ENCODE measurements at places on chromosomes 5 and 9.

DNA sequence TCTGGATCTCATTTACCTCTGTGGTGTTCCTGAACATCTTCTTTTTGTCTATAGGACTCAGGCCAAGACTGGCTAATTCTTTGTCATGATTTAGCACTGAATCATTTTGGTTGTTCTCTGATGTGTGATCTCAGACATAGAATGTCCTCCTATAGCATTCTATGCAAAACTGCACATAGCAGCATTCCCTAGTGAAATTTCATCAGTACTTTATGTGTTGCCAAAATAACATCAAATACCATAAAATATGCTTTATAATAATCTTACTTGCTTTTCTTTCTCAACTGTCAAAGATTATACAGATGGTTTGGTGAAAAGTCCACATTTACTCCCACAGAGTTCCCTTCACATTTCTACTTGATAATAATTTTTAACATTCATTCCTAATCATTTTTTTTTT, 115.7 kb upstream of the MPDZ start:
- DNase-seq = no peak

DNA sequence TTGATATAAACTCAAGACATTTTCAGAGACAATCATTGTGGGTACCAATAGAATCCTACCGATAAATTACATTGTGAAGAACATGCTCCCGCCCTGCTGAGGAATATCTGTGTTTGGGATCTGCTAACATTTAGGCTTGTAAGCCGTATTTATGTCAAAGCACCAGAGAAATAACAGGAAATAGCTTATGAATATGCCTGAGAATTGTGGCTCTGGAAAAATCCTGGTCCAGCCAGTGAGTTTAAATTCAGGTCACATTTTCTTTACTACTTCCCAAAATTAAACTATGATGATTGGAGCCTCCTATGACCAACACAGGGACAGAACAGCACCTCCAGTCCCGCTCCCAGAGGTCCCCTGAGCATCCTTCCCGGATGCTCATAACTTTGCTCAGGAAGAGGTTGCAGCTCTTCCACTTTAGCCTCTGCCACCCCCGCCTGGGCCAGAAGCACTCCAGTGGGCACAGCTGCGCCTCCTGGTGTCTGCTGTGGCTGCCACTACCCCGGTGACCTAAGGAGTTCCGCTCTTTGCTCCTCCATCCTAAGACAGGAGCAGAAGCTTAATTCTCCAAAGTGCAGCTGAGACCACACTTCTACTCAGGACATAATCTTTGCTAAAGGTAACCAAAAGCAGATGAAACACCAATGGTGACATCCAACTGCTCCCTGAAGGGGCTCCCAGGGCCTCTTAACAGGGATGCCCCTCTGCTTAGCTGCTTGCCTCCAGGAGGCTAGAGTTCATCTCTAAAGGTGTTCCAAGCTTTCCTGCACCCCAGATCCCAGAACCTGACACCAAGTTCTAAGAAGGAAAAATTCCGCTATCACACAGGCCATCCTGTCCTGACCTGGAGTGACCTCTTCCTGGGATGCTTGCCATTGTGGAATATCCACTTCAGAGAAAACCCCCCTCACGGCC, 58.8 kb downstream of the SLC1A1 start:
- DNase-seq = no peak

- DNase-seq = no peak
Measured at GRCh38 chr5:17174965-17175364, 42.5 kb upstream of the BASP1 start.

DNA sequence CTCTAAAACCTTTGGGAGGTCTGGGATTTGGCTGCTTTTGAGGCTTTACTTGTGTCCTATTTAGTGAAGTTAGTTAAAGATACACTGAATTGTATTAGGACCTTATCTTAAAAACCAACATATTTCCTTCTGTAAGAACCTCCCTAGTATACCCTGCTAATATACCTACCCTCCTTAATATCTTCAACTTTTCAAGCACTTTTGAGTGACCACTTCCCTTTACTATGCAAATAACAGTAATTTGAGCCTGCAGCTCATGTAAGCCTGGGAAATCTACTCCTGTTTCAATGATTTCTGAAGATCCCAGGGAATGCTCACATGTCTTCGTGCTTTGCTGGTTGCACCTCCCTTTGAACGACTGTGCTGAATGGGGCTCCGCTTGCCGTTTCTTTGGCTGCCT, 358.5 kb downstream of the YTHDC2 start:
- DNase-seq = no peak

GRCh38 chr9:94802793-94803192, 76.3 kb downstream of the AOPEP start:
- DNase-seq = no peak

DNA sequence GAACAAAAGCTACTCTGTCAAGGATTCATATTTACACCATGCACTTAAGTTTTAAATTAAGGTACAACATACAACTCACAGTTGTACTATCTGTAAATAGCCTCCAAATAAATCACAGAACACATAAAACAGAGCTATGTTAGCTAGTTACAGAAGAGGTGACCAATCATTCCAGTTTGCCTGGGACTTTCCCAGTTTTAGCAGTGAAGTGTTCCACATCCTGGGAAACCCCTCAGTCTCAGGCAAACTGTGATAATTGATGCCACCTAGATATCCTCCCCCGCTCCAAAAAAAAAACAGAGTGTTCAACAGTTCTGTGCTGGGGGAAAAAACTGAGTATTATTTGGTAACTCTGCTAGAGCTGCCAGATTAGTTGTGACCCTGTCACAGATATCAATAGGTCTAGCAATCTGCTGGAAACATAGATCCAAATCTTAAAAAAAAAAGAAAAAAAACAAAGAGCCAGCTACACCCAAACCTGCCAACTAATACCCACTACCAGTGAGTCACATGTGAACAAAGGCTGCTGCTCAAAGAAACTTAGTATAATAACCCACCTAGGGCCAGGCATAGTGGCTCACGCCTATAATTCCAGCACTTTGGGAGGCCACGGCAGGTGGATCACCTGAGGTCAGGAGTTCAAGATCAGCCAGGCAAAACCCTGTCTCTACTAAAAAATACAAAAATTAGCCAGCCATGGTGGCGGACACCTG, 5.7 kb downstream of the TBCA start:
- no peak for DNase-seq

DNA sequence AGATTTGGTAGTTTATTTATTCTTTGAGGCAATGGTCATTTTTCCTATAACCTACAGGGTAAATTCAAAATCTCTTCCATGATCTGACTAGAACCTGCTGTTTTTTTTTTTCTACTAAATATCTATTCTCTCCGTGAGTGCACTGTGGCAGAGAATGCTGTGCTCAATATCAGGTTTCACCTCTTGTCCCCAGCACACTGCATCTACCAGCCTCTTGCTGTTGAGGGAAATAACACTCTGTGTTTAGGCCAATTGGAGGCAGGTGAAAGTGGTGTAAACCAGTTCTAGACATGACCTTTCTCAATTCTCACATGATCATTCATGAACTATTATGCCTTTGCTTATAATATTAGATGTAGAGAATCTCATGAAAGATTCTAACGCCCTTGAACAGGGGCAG, 2365.9 kb downstream of the MAT2B start:
- DNase-seq = no peak

GRCh38 chr5:83510260-83510659, 38.7 kb downstream of the VCAN start:
- DNase-seq = no peak

DNA sequence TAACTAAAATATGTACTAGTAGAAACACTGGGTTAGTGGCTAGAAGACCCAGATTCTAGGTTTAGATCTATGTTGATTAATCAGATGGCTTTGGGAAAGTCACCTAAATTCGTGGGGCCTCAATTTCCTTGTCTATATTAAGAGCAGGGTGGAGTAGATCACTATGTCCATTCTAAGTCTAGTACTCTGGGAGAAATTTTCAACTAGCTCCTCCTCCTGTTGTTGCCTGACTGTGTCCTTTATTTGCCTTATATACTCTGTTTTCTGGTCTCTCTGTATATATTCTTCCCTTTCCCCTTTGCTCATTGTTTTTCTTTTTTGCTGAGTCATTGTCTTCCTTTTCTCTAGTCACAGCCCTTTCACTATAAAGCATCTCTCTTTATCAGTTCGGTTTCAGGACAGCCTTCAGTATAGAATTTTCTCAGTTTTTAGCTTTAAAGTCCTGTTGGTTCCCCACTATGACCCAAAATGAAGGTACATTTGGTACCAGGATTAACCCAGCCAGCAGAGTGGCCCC, 44.5 kb upstream of the CDH6 start:
- DNase-seq = no peak

DNA sequence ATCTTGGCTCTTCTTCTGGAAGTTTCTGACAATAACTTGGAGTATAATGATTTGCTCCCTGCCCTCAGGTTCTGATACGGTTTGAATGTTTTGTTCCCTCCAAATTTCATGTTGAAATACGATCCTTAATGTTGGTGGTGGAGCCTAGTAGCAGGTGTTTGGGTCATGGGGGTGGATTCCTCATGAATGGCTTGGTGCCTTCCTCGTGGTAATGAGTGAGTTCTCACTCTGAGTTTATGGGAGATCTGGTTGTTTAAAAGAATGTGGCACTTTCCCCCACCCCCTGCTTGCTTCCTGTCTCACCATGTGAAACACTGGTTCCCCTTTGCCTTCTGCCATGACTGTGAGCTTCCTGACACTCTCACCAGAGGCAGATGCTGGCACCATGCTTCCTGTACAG, 103.0 kb upstream of the OSMR start:
- no peak for DNase-seq

GRCh38 chr5:32282633-32283032, 30.1 kb downstream of the MTMR12 start:
- no peak for DNase-seq

DNA sequence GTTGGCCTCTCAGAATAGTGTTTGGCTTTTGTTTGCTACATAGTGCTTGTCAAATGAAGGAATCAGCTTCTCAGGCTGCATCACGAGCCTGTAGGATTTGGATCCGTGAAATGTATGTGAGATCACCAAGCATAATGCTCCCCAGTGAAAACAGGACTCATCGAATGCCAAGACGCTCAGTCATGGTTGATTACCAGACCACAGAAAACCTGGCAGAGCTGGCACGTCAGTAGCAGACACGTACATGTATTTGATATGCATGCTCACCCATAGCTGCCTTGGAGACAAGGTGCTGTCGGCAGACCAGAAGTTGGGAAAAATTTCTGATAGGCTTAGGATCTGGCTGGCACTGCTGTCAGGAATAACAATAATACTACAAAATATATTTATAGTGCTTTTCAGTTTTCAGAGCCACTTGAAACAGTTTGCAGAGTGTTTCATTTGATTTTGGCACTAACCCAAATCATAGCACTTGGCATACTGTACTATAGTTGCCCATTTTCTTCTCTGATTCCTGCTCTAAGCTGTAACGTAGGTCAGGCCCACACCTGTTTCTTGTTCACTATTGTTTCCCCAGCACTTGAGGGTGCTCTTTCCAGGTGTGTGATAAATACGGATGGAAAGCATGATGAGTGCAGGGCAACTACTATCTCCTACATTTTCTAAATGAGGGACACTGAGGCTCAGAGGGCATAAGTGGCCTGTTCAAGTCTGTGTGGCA, 226.1 kb downstream of the NR3C1 start:
- peak; percentile 27 for DNase-seq

DNA sequence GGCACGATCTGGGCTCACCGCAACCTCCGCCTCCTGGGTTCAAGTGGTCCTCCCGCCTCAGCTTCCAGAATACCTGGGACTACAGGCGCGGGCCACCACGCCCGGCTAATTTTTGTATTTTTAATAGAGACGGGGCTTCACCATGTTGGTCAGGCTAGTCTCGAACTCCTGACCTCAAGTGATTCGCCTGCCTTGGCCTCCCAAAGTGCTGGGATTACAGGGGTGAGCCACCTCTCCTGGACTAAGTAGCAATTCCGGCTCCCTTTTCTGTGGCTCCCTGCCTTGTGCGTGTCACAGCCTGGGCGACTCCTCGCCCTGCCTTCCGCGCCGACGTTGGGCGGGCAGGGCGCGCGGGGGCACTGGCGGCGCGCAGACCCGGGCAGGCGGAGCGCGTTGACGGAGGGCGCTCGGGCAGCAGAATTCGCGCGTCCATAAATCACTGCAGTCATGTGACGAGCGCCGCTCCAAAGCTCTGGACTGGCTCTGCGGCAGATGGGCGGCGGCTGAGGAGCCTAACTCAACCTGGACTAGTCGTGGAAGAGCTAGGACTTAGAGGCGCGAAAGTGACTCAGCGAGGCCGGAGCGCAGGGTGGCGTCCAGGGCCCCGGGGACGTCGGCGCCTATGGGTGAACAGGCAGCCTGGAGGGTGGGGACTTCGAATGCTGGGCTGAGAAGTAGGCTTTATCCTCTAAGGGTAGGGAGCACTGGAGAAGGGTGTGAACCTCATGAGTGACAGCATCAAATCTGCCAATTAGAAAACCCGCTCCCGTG, 1.4 kb upstream of the CIZ1 start:
- DNase-seq = no peak

DNA sequence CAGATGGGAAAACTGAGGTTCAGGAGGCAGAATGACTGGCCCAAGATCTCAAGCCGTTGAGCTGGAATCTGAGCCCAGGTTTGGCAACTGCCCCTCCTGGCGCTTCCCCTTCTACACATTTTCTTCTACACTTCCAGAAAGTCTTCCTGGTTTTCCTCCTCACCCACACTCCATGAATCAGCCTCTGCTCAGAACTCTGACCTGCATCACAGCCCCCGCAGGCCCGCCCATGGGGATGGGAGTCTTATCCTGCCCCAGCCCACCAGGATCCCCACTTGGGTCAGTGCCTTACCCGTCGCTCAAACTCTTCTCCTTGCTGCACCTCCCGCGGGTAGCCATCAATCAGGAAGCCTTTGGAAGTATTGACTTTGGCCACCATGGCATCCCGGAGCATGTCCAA, 5.9 kb downstream of the AK1 start:
- no peak for DNase-seq

GRCh38 chr5:149904977-149905376, 39.6 kb downstream of the PDE6A start:
- no peak for DNase-seq

DNA sequence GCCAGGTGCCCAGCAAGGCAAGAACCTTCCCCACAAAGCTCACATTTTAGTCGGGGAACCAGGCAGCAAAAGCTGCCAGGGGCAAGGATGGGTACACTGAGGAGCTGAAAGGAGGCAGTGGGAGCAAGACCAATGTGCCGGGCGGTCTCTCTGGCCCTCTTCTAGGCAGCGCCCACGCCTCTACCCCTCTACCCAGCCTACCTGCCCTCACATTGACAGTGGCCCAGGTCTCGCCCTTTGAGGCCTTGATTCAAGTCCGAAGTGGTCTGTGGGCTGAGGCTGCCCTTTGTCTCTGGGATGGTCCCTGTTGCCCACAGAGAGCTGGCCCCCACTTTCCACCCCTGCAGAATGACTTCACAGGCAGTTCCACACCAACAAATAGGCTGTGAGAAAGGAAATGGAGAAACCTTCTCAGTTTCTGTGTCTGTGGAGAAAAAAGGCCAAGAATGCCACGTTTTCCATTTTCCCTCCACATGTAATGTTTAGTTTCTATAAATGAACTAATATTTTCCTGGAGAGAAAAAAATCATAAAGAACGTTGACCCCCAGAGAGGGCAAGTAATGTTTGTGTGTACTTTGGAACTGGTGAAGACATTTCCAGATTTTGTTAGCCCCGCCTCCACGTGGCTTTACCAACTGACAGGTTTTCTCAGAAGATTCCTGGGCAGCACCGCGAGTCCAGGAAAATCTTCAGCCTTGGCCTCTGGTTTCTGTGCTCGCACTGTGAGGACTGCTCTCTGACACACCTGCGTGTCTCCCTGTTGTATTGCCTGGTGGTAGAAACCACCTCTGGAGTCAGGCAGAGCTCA, 57.4 kb upstream of the ANGPTL2 start:
- no peak for DNase-seq

- DNase-seq = no peak
Measured at GRCh38 chr5:148808864-148809642, 17.4 kb upstream of the ADRB2 start.
